Spinal cord (tissue), 10 donors: ENCODE measurements at places on chromosomes 11 and 22. TPM values are rescaled to one million over a fixed set of nuclear protein-coding genes. Genes with fewer than 3 reads are reported as not detected.

FXYD6 gene
- polyA plus RNA-seq = 727 TPM

MTMR3 gene
- 50.6 TPM for polyA plus RNA-seq

SPI1 gene
- polyA plus RNA-seq = 12.9 TPM

AASDHPPT gene
- 172 TPM for polyA plus RNA-seq

RNF141 gene
- polyA plus RNA-seq = 77.1 TPM

ZP1 gene
- 0.72 TPM for polyA plus RNA-seq

CRYBB2 gene
- 0.77 TPM for polyA plus RNA-seq

GRCh38 chr11:102046841-102047240 lies 396 bp upstream of the CFAP300 start:
- no peak for DNase-seq

DNA sequence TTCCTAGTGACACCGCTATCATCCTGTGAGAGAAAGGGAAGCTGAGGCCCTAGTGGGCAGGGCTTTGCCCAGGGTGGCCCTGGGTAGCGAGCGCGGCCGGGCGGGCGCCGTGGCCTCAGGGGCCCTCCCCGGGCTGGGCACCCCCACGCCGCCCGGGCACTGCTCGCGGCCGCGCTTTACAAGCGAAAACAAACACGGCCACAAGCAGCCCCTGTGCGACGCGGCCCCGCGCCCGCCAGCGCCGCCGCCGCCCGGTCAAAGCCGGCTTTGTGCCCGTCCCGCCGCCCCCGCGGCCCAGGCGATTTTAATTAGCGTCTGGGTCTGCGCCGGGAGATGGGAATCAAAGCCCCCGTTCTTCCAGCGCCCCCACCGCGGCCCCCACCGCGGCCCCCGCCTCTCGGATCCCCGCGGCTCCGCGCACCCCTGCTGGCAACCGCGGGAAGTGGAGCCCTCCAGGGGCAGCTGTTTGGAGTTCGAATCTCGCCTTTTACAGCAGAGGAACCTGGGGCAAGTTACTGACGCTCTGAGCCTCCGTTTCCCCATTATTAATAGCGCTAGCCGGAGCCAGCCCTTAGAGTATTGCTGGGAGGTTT lies 47.9 kb downstream of the CHRDL2 start:
- DNase-seq = no peak

GRCh38 chr11:97909614-97910399 lies 1110.9 kb upstream of the CNTN5 start:
- no peak for DNase-seq

DNA sequence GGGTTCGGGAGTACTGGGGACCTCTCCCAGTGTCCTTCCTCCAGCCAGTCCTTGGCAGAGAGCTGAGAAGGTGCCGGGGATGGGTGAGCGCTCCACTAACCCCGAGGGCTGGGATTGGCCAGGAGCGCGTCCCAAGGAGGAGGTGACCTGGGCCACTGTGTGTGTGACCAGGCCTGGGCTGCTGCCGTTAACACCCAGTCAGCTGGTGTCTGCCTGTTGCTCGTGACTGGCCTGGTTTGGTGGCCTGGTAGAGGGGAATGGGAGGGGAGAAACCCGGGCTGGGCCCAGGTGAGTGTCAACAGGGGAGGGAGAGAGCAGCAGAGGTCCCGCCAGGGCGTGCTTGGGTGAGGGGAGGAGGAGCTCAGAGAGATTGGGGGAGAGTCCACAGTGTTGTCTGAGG lies 29.9 kb upstream of the GRAMD4 start:
- no peak for DNase-seq

- DNase-seq = no peak
These were observed 113.3 kb downstream of the ZNF280B start for GRCh38 chr22:22395245-22395644.

DNA sequence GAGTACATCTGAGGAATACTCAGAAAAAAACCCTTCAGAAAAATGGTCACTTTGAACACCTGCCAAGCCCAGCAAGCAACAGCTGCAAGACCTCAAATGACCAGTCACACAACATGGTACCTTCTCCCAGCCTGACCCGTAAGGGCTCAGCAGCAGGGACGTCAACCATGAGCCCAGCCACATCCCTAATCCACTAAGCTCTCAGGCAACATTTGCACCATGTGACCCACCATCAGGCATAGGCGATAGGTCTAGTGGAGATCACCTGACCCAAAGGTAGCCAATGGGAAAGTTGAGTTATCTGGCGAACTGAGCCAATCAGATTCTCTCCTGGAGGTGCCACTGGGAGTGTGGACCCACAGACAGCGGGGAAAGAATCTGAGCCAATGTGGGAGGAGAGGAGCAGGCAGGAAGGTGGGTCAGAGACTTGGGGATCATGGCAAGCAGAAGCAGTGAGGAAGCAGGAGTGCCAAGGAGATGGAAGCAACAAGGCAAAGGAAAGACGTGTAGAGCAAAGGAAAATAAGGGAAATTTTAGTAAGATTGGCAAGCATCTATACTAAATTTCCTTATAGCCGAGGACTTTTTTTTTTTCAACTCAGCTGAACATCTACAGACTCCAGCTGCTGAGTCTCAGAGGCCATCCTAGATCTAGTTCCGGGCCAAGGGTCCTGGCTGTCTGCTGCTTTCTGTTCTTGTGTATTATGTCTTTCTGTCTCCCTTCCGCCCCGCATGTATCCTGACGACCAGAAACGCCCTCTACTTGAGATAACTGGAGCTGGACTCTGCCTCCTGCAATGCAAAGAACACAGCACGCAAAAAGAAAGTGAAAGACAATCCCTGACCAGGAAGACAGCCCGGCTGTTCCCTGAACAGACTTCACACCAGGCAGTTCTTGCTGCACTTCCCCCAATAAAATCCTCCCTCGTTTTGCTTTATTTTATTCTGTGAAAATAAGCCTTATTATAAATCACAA lies 11.0 kb upstream of the PLAAT2 start:
- DNase-seq = no peak

DNA sequence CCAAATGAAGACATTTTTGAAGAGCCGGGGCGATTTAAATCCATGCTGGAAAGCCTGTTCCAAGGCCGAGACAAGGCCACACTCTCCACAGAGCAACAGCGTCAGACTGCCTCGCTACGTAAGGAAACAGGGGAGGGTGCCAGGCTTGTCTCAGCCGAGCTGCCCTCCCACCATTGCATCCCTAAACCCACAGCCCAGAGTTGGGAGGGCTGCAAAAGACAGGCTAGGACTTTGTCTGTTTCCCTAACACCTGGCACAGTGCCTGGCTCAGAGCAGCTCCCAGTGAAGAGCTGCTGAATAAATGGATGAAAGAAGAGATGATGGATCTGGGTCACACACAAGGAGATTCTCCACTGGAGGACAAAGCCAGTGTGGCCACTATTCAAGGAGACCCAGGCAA lies 51.3 kb upstream of the SCUBE2 start:
- DNase-seq = peak; percentile 84

- no peak for DNase-seq
These were observed 97.0 kb downstream of the MN1 start for GRCh38 chr22:27704581-27704980.

- no peak for DNase-seq
These were observed 48.9 kb downstream of the FAR1 start for GRCh38 chr11:13717331-13717730.

DNA sequence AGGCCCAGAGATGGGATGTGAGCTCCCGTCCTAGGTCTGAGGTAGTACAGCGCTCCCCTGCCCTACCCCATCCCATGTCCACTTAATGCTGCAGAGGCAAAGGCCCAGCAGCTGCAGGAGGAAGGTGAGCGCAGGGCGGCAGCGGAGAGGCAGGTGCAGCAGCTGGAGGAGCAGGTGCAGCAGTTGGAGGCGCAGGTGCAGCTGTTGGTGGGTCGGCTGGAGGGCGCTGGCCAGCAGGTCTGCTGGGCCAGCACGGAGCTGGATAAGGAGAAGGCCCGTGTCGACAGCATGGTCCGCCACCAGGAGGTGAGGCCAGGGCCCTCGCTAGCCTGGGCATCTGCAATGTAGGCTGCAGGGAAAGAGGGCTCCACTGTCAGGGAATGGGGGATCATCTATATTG lies 15.2 kb downstream of the CCDC157 start:
- no peak for DNase-seq

DNA sequence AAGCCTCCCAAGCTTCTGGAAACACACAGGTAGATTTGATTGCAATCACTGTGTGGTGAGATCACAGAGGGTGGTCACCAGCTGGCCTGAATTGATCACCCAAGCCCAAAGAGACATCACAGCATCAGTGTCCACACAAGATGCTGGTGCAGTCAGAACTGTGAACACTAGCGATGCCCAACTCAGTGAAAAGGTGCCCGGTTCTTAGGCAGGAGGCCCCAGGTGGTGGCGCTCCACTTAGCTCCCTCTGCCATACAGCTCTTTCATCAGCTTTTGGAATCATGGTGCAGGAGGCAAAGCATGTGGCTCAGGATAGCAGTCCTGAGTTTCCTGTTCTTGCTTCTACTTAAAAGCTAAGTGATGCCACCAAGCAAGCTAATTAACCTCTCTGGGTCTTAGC lies 11.1 kb downstream of the DGCR2 start:
- no peak for DNase-seq

- no peak for DNase-seq
These were observed 22.5 kb upstream of the RBX1 start for GRCh38 chr22:40928657-40929056.

- DNase-seq = no peak
These were observed 11.7 kb downstream of the CXCR5 start for GRCh38 chr11:118895093-118896039.

DNA sequence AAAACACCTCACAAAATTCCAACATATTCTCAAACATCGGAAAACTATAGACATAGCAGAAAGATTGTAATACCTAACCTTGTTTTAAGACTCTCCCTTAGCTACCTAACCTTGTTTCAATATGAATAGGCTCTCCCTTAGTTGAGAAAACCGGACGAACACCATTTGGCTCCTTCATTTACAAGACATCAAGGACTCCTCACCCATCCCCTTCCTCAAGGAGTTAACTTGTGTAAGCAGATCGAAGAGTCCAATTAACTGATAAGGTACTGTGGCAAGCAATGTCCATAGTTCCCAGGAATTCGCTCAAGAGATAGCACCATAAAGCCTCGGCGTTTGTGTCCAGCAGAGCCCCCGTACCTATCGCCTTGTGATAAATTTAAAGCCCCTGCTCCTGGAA lies 4.6 kb upstream of the ACRV1 start:
- DNase-seq = no peak

GRCh38 chr22:24805790-24806662 lies at the start of gene SGSM1:
Gene SGSM1 (plus strand): TSS chr22:24806211. CDS start chr22:24806326, 115 bp downstream.
- DNase-seq = no peak

DNA sequence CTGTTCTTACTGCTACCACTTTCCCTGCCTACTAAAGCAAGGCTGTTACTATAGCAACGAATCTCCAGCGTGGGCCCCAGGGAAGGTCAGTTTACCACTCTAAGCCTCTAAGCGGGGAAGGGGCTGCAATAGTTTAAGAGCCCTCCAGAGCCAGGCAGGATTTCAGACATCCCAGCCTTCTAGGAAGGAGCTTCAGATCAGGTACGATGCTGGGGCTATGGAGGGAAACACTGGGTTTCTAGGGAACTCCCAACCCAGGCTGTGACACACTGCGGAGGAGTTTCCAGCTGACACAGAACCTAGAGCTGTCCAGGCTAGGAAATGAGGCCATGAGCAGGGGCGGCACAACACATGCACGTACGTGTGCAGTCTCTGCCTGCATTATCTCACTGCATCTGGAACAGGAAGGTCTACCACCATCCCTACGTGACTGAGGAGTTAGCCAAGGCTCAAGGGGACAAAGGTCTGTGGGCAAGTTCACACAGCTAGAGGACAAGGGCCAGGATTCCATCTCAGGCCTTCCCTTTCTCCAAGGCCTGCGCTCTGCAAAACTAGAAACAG lies 20.4 kb downstream of the HPS4 start:
- no peak for DNase-seq

- DNase-seq = no peak
These were observed 2.7 kb upstream of the GRAMD1B start for GRCh38 chr11:123427405-123427804.

- DNase-seq = no peak
These were observed 2.6 kb downstream of the LIPT2 start for GRCh38 chr11:74490941-74491340.
